Occipital lobe (tissue), 3 donors: ENCODE measurements at places on chromosomes 11 and 22.

- no peak for DNase-seq
These were observed 9.3 kb upstream of the ADORA2A start for GRCh38 chr22:24417901-24418641.

DNA sequence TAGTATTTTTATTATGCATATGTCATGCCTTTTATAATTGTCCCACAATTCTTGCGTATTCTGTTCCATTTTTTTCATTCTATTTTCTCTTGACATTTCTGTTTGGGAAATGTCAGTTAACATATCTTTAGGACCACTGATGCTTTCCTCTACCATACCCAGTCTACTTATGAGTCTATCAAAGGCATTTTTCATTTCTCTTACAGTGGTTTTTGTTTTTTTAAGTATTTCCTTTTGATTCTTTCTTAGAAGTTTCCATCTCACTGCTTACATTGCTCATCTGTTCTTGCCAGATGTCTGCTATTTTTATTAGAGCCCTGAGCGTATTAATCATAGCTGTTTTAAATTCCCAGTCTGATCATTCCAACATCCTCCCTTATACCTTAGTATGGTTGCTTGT is 29.3 kb upstream of the OR8B8 start:
- DNase-seq: no peak

GRCh38 chr22:43411869-43412807 is at the start of gene MPPED1:
MPPED1 (plus strand) TSS chr22:43412014; CDS start chr22:43424986, 12,972 bp downstream.
- no peak for DNase-seq

DNA sequence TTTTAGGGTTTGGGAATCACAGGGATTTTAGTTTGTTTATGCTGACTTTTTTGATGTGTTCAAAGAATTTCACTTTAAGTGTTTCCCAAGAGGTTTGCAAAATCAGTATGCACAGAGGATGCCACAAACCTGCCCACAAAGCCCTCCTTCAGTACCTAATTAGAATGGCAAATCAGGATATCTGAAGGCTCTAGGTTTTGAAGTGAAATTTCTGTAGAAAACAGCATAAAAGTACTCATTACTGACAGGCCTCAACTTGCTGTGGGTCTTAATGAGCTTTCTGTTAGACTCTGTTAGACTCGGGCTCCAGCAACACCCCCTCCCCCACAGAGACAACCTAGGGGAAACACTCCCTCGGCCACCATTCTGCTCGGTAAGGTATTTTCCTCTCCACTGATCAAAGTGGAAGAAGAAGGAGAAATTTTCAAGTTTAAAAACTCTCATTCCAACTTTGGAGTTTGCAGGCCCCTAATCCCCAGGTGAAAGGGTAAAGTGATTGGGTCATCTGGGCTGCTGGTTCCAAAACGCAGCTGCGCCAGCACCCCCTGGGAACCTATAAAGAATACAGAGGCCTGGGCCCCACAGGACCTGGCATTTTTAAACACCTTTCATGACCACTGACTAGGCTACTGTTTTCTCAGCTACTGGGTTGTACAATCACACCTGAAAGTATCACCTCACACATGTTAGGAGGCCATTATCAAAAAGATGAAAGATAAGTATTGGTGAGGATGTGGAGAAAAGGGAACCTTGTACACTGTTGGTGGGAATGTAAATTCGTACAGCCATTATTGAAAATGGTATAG is 67.5 kb downstream of the PLEKHA7 start:
- no peak for DNase-seq

DNA sequence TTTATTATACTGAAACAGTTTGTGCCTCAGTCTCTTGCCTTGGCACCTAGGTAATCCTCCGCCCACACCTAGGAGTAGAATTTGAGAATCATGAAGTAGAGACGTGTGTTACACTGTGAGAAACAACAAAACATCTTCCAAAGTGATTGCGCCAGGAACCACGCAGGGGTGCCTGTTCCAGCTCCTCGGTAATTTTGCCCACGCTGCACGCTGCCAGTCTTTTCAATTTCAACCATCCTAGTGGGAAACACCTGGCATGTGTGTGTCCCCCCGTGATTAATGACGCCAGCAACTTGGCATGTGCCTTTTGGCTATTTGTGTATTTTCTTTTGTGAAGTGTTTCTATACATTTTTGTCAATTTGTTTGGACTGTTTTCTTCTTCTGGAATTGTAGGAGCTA is 919.1 kb downstream of the BRD1 start:
- DNase-seq: no peak

- DNase-seq: no peak
These were observed 1333.3 kb downstream of the BRD1 start for GRCh38 chr22:48494256-48494967.

DNA sequence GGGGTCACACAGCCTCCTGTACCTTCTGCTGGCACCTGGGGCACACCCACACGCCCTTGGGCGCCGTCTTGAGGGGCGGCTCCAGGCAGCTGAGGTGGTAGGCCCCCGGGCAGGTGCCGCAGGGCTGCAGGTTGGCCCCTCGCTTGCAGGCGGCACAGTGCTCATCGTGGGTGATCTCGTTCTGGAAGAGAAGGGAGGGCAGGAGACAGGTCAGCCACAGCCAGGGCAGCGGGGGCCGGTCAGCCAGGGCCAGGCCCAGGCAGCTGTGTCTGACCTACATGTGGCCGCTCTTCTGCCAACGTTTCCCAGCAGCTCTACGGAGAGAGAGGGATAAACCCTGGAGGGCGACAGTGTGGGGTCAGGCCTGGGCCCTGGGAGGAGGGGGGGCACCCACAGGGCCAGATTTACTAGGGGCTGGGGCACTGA is 121.9 kb downstream of the PHF21B start:
- DNase-seq: no peak

DNA sequence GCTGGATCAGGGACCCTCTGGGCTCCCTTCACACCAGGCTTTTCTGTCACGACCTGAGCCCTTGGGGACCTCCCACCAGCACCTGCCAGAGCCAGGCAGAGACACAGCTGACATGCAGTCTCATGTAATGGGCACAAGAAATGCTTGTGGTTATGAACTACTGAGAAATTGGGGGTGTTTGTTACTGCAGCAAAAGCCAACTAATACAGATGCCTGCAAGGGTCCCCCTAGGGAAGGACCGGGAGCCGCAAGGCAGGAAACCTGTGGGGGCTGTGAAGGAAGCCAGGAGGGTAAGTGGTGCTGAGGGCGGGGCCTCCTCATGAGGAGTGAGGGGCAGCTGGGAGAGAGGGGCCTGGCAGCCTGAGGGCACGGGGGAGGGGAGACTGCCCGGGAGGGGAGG is 16.6 kb downstream of the WNT11 start:
- DNase-seq: no peak

- no peak for DNase-seq
These were observed 283.7 kb upstream of the ANO5 start for GRCh38 chr11:21909145-21909544.

- no peak for DNase-seq
These were observed 156.2 kb downstream of the MAML2 start for GRCh38 chr11:96186806-96187205.

GRCh38 chr11:131710511-131710910 is 340.1 kb downstream of the NTM start:
- DNase-seq: no peak

DNA sequence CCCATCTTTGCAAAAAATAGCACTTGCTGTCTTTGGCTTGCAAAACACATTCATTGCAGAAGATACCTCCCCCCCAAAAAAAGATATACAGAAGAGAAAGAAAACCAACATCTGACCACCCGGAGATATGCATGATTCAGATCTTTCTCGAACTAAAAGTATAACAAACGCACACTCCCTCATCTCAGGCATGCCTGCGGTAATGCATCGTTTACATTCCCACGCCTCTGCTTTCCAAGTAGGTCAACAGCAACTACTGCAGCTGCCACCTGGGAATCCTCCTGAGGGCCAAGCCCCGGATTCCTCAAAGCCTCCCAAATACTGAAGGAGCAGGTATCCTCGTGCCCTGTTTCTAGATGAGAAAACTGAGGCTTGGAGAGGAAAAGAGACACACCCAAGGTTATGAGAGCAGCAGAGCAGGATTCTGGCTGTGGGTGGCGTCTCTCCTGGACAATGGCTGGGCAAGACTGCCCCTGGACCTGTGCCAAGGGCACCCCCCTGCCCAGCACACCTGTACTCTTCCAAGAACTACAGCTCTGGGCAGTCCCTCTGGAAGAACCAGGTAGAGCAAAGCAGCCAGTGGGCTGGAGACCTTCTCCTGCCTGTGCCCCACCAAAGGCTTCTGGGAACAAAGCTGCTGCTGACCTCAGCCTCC is 38.1 kb downstream of the NUP50 start:
- DNase-seq: no peak

GRCh38 chr11:21965221-21965620 is 227.7 kb upstream of the ANO5 start:
- no peak for DNase-seq

GRCh38 chr11:110069158-110069737 is 23.9 kb upstream of the ZC3H12C start:
- DNase-seq: no peak
